Naive thymus-derived CD4-positive, alpha-beta T cell (primary cell): ENCODE measurements at places on chromosomes 12 and 14.

GRCh38 chr12:57190037-57190436, 26.6 kb upstream of the NXPH4 start:
- no peaks in the 10 kb centered on the region for H3K27me3 ChIP-seq
- H3K36me3 ChIP-seq, result peaks cover 5% of the 10 kb centered on the region
- no peak for DNase-seq
- no peaks in the 10 kb centered on the region for H3K4me1 ChIP-seq

DNA sequence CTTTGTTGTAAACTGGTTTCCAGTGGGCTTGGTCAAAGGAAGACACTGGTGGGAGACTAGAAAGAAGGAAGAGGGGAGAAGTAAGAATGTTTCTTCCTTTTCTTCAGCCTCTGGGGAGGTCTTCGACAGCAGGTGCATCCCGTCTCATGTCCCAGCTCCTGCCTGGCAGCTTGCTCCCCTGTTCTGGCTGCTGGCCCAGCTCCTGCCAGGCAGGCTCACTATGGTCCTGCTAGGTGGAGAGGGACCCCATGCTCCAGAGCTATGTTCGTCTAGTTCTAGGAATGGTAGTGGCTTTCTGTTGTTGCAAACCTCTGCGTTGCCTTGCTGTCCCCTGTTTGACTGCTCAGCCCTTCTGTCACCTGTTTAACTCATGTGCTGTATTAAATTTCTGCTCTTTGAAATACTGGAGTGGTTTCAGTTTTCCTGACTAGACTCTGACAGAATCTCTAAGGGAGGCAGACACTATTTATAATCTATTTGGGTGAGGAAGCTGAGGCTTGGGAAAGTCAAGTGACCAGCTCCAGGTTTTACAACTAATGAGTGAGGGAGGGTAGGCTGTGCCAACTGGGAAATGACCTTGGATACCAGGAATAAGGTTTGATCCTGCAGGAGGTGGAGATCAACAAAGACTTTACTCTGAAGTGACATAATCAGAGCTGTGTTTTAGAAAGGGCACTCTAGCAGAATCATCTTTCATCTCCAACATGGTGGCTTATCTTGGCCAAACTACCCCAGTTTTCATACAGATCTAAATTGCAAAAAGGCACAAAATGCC, 94.7 kb upstream of the DDHD1 start:
- no peaks in the 10 kb centered on the region for H3K27me3 ChIP-seq
- no peaks in the 10 kb centered on the region for H3K4me1 ChIP-seq
- no peaks in the 10 kb centered on the region for H3K36me3 ChIP-seq
- no peak overlapping the region for H3K4me3 ChIP-seq
- DNase-seq, result no peak
- no peak overlapping the region for H3K27ac ChIP-seq

GRCh38 chr14:69901113-69901951, 22.1 kb downstream of the SMOC1 start:
- no peak overlapping the region for H3K4me3 ChIP-seq
- no peaks in the 10 kb centered on the region for H3K4me1 ChIP-seq
- no peaks in the 10 kb centered on the region for H3K27me3 ChIP-seq
- no peaks in the 10 kb centered on the region for H3K36me3 ChIP-seq

DNA sequence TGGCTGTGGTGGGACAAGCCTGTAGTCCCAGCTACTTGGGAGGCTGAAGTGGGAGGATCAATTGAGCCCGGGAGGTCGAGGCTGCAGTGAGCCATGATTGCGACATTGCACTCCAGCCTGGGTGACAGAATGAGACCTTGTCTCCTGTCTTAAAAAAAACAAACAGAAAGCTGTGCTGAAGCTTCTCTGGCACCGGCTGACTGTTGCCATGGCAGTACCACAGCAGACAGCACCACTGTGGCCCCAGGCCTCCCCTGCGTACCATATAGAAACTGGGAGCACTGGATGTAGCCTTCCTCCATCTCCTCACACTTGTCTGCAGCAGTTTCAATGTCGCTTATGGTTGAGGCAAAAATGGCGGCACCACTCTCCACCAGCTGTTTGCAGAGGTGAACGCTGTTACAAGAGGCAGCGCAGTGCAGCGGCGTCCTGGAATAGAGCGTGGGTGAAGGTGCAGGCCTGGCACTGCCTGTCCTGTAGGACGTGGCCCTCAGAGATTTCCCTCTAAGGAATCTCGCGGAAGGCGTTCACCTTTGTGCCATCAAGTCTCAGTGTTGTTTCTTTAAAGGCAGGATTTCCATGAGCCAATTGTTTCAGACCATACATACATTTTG, 21.9 kb downstream of the ZFYVE21 start:
- H3K27ac ChIP-seq, result no peak overlapping the region
- DNase-seq, result no peak
- H3K36me3 ChIP-seq, result peaks cover 79% of the 10 kb centered on the region
- H3K4me1 ChIP-seq, result no peaks in the 10 kb centered on the region

DNA sequence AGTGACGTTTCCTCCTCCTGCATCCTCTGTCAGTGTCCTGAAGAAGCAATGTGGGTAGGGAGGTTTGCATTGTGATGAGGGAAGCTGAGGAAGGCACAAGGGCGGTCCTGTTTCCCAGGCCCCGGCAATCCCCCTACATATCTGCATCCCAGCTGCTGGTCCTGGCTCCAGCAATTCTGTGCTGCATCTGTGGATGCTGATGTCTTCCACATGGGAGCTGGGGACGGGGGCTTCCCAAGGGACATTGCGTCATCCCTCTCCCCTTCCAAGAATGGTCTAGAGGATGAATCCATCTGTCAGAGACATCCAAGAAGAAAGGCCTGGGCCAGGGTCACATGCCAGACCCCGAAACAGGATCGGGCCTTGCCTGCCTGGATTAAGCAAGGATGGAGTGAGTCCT, 52.1 kb downstream of the TSPAN11 start:
- H3K27ac ChIP-seq, result no peak overlapping the region
- H3K4me1 ChIP-seq, result no peaks in the 10 kb centered on the region
- no peak for DNase-seq
- H3K27me3 ChIP-seq, result no peaks in the 10 kb centered on the region
- no peaks in the 10 kb centered on the region for H3K36me3 ChIP-seq
- H3K4me3 ChIP-seq, result no peak overlapping the region

DNA sequence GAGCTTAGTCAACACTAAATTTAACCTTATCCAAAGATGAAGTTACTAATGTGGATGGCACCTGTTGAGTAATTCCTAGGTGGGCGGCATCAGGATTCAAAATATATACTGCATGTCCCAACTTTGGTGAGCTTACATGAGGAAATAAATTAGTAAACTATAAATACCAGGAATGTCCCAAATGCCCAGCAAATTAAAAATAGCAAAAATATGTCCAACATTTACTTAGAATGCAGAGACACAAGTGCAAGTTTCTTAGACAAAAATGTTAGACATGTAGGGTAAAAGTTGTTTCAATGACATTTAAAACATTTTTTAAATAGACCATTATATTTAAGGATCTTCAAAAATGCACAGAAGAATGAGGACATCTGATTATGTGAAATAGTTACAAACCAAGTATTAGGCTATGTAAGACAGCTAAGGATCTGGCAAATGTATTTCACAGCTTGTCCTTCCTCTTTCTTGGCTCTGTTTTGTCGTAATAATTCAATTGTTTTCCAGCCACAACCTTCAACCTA, 115.9 kb downstream of the NAV3 start:
- DNase-seq, result no peak
- H3K27ac ChIP-seq, result no peak overlapping the region
- no peaks in the 10 kb centered on the region for H3K36me3 ChIP-seq

- DNase-seq, result no peak
- H3K4me3 ChIP-seq, result no peak overlapping the region
- no peaks in the 10 kb centered on the region for H3K4me1 ChIP-seq
- H3K36me3 ChIP-seq, result no peaks in the 10 kb centered on the region
Observed at GRCh38 chr12:10191865-10192264, 13.0 kb downstream of the TMEM52B start.

DNA sequence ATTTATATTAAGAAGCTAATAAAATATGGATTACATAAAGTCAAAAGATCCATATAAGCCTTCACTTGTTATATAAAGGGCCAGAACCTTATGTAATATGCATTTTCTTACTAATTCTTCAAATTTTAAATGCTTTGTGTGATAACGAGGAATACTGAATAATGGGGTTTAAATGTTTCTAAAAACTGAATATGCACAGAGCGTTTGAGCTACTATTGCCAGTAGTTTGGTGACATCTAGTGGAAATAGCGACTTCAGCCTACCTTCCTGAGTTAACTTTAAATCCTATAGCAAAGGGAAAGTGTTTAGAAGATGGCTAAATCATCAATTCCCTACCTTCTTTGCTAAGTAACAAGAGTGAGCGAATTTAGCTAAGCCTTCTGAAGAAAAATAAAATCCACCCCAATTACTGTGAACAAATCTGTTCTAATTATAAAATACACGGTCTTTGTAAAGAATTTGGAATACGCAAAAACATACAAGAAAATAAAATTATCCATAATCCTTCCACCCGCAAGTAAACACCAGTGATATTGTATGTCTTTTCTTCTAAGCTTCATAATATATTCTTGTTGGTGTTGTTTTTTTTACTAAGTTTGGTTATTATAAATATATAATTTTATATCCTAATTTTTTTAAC, 115.5 kb upstream of the G2E3 start:
- DNase-seq, result no peak
- no peak overlapping the region for H3K27ac ChIP-seq
- no peaks in the 10 kb centered on the region for H3K36me3 ChIP-seq
- H3K4me3 ChIP-seq, result no peak overlapping the region

DNA sequence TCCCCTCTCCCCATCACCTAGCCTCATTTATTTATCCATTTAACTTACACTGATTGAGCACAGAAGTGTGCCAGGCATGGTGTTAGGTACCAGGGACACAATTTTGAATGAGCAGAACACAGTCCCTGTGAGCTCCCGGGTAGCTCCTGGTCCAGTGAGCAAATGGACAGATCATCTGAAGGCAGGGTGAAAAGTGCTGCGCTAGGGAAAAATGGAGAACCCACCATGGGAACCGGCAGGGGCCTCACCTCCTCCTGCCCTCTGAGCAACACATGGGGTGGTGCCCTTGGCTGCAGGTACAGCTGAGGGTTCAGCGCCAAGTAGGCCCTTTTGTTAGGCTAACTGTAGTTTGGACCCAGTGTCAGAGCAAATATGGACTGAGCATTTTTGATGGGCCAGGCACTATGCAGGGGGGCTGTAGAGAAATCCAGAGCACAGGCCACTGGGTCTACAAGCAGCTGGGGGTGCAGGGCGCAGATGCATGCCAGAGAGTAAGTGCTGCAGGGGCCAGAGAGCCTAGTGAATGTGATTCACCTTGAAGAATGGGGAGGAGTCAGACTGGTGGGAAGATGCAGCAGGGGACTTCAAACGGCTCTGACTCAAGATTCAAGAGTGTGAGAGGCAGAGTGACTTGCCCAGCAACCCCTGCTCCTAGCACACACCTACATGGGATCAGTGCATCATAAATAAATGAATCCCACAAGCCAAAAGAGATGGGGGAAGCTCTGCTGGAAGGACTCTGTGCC, 28.2 kb downstream of the LTBP2 start:
- no peak for DNase-seq
- no peak overlapping the region for H3K27ac ChIP-seq
- no peaks in the 10 kb centered on the region for H3K36me3 ChIP-seq

DNA sequence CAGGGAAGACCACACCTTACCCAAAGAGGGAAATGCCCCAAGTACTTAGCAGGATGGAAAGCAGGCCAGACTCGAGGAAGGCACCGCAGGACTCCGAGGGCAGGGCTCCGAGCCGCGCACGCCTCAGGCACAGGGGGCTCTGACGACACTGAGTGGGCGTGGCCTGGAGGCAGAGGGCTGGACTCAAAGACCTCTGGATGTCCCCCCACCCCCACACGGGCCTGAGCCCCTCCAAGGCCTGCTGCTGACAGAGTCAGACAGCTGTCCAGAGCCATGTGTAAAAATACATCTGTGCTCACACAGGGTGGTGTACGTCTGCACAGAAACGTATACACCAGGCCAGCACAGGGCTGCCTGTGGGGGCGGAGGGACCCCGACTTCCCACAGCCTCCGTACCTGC, 1.4 kb downstream of the AKT1 start:
- peaks cover 18% of the 10 kb centered on the region for H3K4me1 ChIP-seq
- H3K27me3 ChIP-seq, result no peaks in the 10 kb centered on the region
- H3K4me3 ChIP-seq, result peak overlapping the region; percentile 62
- H3K36me3 ChIP-seq, result peaks cover 4% of the 10 kb centered on the region

DNA sequence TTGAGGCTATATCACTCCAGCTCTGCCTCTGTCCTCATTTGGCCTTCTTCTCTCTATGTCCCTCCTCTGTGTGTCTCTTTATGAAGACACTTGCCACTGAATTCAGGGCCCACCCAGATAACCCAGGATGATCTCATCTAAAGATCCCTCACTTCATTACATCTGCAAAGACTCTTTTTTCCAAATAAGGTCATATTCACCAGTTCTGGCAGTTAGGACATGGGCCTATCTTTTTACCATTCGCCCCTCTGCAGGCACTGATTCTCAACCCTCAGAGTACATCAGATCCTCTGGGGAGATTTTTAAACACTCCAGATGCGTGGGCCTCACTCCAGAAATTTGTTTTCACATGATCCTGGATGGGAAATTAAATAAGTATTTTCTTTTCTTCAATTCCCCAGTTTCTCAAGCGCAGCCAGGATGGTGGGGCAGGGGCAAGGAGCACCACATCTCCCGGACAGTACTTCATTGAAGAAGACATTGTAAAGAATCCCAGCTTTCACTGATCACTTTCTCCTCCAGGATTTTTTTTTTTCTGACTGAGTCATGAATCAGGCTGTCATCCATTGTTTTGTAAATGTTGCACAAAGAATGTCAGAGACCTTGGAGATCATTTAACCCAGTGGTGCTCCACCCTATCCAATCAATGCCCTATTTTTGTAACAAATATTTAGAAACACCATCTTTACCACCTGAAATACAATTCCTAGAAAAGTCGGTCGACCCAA, 27.4 kb downstream of the CRACR2A start:
- H3K27me3 ChIP-seq, result no peaks in the 10 kb centered on the region
- DNase-seq, result no peak
- peaks cover 25% of the 10 kb centered on the region for H3K4me1 ChIP-seq
- no peak overlapping the region for H3K27ac ChIP-seq
- H3K36me3 ChIP-seq, result peaks cover 32% of the 10 kb centered on the region

DNA sequence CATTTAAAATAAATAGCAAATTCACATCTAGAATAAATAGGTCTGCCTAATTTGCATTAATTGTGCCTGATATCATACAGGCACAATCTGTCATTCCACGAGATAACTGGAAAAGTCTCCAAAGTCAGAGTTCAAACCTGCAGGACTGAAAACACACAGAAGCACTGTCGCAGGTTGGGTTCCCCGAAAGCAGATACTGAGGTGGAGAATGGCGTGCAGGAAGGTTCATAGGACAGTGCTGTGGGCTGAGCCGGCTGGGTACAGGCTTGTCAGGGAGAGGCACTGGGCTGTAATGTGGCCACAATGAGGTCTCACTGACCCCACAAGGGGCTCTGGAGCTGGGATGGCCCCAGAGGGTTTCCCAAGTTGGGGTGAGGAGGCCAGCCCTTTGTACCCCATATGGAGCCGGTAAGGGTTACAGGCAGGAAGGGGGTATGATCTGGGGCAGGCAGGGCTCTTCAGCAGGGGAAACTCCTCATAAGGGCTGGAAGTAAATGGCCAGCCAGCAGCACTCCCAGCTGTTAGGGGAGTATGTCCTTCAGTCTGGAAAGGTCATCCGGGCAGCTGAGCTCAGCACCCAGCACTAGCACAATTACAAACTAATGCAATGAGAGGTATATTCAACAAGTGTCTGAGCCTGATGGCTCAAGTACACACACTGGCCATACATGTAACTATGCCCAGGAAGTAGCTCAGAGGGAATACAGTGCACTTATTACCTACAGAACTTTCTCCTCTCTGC, 68.5 kb downstream of the NT5DC3 start:
- DNase-seq, result no peak
- peaks cover 12% of the 10 kb centered on the region for H3K36me3 ChIP-seq
- no peak overlapping the region for H3K4me3 ChIP-seq
- H3K4me1 ChIP-seq, result no peaks in the 10 kb centered on the region
